ENCODE measurements at places on chromosomes 7 and 10.

DNA sequence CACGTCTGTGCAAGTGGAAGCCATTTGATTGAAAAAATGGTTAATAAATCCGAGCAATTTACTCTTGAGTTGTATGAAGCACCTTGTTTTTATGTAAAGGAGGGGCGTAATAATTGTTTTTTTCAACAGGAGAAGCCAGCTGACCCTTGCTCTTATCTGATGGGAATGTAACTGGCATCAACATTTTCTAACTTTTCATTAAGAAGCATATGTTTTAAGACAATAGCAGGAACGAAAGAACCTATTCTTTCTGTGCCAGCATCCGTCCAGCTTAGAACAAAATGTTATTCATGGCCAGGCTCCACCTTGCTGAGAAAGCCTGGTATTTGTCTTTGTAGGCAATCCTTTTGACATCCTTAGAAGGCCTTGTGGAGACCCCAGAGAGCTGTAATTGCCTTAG lies 22.2 kb upstream of the AFAP1L2 start:
- DNase-seq = no peak

DNA sequence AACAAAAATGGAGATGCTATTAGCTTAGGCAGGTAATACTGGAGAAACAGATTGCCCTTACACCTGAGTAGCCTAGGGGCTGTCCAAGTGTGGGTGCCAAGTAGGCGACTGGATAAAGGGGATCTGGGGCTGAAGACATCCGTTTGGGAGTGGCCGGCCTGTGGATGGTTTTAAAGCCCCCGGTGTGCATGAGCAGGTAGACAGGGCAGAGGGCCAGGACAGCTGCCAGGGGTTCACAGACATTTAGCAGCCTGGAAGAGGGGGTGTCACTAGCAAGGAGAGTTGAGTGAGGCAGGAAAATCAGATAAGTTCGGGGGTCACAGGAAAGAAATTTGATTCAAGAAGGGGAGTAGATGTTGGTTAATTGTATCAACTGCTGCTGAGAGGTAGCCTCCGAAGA lies 1.5 kb upstream of the OPALIN start:
- DNase-seq = no peak

DNA sequence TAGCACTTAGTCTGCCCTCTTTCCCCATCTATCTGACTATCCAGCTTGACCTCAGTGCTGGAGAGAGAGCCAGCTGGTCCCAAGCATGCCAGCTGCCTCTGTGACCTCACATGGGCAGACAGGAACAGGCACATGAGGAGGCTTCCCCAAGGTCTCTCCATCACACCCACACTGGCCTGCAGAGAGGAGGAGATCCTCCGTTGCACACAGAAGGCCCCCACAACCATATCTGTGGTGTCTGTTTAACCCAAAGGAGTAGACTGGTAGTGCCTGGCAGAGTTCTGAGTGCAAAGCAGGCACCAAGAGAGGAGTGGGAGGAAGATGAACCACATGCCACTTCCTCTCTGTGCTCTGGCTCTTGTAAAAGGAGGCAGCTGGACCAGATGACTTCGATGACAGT lies 4.8 kb upstream of the ANK3 start:
- no peak for DNase-seq

DNA sequence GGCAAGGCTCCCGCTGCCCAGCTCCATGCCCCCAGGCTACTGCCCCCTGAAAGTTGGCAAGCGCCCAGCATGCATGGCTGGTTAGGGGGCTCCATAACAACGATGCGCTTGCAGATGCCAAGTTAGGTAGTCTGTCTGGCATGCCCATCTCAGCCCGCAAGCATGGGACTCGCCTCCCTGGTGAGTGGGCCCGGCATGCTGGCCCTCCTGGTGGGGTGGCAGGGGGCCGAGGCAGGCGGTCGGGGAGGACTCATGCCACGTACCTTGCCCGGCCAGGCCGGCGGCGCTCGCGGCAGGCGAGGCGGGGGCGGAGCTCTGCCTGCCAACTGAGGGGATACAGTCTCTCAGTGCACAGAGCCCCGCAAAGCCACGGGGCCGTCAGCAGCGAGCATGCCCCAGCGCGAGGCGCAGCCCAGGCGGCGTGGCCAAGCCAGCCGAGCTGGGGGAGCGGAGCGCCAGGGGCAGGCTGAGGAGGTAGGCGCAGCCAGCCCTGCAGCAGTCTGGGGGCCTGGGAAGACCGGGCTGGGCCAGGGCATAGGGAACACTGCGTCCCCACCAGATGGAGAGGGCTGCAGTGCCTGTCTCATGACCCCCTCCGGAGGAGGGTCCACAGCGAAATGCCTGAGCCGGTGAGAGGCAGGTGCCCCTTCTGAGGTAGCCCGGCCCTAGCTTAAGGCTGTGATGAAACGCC lies 28.0 kb upstream of the NDST2 start:
- no peak for DNase-seq

DNA sequence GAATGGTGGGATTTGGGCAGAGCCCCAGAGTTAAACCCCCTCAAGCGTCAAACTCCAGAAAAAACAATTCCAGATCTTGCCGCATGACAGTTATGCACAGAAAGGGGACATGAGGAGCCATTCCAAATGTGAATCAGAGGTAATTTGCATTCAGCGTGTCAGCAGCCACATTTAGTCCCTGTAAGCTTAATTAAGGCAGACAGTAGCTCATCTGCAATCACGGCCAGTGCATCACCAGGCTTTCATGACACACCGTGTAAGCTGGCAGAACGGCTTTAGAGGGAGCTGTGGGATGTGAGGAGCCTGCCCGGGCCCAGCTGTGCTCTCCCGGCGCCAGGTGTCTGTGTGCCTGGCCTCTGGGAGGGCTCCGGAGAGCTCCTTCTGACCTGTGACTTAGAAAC lies 18.7 kb upstream of the PRKAG2 start:
- no peak for DNase-seq

DNA sequence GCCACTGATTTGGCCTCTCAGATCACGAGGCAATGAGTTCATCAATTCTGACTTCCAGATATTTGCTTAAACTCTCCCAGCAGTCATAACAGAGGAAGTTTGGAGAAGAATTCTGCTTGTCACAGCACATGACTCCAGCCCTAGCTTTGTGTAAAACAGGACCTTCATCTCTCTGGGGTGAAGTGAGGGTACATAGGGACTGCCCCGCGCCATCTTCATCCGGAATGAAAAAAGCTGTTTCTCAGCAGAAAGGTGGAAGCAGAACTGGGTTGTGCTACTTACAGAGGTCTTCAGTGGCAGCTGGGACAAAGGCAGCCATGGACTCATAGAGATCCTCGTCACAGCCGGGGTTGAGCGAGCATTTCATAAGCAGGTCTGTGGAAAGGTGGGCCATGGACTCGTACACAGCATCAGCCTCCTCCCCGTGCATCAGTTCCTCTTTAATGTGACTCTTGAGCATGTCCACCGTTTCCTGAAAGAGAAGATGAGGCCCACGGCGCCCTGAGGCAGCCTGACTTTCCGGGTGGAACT lies 58.4 kb upstream of the TM9SF3 start:
- DNase-seq = no peak

- no peak for DNase-seq
Measured at GRCh38 chr10:63528084-63528744, 7.0 kb downstream of the REEP3 start.

GRCh38 chr10:114266521-114266920 lies 27.5 kb downstream of the VWA2 start:
- DNase-seq = no peak

- no peak for DNase-seq
Measured at GRCh38 chr10:73581918-73582317, 9.2 kb downstream of the USP54 start.

DNA sequence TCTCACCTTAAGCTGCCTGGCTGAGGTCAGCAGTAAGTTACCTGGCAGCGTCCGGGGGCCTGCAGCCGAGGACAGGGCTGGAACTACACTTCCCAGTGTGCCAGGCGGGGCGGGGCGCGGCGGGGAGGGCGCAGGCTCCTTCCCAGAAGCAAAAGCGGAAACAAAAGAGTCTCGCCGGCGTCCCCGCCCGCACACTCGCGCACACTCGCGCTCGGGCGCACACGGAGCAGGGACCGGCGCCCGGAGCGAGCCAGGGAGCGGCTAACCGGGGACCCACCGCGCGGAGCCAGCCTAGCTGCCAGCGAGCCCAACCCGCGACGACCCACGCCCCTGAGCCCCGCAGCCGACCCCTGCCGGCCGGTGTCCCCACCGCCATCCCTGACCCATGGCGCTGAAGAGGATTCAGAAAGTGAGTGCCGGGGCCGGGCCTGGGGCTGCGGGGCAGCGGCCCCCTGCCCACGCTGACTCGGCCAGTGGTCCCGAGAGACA lies at the start of gene UBE2D1:
Gene UBE2D1 (plus strand): TSS at position 190 of the 489 bp plus-strand sequence. CDS start 196 bp downstream, at position 386.
- peak; percentile 92 for DNase-seq

DNA sequence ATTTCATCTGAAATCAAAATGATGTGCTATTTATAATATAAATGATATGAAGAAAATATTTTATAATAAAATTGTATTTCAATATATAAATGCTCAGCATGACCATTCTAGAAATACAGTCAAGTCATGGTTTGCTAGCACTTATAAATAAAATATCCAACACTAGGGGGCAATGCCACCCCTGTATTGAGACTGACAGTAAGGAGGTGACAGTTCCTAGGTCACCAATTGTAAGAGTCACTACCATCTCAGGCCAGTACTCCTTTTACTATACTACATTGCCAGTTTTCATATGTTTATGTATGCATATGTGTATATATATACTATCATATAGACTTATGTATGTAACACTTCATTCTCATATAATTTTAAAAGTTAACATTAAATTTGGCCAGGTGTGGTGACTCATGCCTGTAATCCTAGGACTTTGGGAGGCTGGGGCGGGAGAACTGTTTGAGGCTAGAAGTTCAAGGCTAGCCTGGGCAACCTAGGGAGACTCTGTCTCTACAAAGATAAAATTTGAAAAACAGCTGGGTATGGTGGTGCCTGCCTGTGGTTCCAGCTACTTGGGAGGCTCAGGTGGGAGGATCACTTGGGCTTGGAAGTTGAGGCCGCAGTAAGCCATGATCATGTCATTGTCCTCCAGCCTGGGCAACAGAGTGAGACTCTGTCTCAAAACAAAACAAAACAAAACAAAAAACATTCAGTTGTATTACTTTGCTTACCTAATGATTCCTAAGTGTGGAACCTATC lies 2.4 kb upstream of the CNOT4 start:
- peak; percentile 68 for DNase-seq

DNA sequence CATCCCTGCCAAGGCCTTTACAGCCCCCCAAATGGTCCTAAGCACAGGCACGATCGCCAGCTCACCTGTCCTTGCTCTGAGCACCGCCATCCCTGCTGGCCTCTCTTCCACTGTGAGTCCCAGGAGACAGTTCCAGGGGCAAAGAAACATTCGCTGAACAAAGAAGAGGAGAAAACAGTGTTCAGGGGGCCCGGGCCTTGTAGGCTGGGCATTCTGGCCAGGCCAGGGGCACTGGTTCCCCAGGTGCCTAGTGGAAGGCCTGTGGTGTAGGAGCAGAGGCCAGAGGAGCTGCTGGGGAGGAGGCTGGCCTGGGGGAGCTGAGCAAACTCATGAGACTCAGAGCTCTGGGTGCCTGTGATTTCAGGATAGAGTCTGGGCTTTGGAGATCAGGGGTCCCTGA lies 22.6 kb downstream of the AQP1 start:
- no peak for DNase-seq

GRCh38 chr7:136869991-136870865 lies 1.8 kb downstream of the CHRM2 start:
- DNase-seq = no peak

DNA sequence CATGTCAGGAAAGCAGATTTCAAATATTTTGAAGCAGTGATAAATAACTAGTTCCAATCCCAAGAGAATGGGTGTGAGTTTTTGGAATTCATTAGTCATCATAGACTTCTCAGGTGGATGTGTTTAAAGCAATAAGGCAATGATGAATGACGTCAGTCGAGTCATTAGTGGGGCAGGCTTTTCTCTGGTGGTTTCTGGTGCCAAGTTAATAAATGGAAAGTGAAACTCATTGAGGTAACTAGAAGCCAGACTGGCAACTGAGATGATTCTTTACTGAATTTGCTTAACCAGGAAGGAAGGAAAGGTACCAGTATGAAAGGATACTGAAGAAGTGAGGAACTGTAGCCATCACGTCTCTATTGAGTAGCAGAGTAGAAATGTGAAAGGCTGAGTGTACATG lies 311.0 kb downstream of the GPAM start:
- DNase-seq = no peak

GRCh38 chr7:65731562-65732035 lies 141.3 kb upstream of the VKORC1L1 start:
- no peak for DNase-seq

DNA sequence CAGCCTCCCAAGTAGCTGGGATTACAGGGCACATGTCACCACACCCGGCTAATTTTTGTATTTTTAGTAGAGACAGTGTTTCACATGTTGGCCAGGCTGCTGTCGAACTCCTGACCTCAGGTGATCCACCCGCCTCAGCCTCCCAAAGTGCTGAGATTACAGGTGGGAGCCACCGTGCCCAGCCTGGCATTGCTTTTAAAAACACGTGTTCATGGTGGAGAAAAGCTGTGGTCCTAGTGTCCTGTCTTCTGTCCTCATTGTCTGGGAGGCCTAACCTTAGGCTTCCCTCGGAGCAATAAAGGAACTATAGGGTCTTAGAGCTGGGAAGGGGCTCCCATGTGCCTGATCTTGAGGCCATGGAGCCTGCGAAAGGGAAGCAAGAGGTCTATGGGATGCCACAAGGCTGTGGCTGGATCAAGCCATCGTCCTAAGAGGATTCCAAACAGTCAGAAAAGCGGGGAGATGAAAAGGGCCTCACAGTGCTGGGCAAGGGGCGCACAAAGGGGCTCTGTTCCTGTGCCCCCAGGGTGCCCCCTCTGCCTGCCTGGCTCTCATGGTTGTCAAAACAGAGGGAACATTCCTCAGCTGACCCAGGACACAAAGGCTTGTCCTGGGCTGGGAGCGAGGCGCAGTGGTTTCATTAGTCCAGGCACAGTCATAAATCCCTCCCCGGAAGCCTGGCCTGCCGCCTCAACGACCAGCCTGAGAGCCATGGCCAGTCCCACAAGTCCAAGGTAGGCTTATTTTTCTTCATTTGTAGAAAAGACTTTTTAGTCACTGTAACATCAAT lies 106.6 kb upstream of the TNS3 start:
- DNase-seq = no peak

- DNase-seq = no peak
Measured at GRCh38 chr7:72453471-72453870, 41.3 kb upstream of the CALN1 start.

DNA sequence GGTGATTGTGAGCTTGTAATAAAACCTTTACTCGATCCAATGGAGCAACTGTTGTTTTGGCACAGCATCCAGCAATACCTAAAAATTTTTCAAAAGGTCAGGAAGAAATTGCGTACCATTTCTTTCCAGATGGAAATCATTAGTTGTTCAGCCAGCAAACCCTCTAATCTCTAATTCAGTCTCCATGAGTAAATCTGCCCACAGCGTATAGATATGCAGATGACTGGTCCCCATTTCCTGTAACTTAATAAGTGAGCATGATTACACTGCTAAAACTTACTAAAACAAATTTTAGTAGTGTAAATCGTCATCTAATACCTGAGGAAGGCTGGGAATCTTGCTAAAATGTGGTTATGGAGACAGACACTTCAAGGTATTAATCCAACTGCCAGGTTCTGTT lies 10.6 kb downstream of the SLC25A16 start:
- no peak for DNase-seq

All from GM13977 (cell line).